ENCODE measurements at places on chromosomes 16 and 17. TPM values are rescaled to one million over a fixed set of nuclear protein-coding genes. Genes with fewer than 3 reads are reported as not detected.

DNA sequence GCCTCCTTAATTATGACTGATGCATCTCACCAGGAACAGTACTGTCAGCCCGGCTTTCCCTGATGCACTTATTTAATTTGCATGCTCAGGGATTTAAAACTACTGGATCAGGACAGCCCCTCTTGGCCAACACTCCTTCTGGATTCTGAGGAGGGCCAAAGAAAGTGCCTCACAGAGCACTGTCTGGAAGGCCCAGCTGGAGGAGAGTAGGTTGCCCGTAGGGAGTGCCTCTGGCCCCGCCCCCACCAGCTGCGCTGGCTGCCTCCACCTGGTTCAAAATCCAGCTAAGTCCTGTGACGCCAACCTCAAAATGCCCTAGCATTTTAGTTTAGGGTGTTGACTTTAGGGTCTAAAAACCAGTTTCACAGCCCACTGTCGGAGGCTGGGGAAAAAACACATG lies 49.4 kb upstream of the SREBF1 start:
- DNase-seq: no peak

DNA sequence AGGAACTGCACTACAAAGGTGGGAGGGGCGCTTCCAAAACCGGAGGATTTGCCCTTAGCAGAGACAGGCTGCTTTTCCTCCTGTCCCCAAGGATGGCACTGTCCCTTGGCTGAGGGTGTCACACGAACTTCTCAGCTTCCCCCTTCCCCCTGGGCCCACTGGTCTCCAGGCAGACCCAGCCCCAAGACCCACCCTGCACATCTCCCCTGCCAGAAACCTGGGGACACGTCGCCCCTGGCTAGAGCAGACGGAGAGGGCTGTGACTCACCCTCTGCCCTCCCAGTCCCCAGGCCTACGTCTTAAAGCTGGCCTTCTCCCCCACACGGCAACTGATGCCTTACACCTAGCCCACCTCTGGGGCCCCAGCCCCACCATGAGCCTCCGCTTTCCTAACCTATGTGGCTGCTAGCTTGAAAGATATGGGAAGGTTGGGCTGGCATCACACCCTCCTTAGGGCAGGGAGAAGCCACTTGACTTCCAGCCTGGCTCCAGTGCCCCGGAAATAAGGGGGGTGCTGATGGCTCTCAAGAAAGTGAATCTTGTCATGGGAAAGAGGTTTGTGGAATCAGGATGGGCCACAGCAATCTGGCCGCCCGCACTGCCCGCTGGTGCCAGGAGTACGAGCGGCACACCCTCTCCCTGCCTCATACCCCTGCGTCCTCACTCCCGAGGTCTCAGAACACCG lies 4.6 kb downstream of the ZNF319 start:
- DNase-seq: no peak

GRCh38 chr17:40602445-40603443 lies 37.5 kb upstream of the CCR7 start:
- DNase-seq: no peak

Gene ASGR1
- 16.4 TPM for total RNA-seq

Gene CD300LB
- total RNA-seq: not detected

DNA sequence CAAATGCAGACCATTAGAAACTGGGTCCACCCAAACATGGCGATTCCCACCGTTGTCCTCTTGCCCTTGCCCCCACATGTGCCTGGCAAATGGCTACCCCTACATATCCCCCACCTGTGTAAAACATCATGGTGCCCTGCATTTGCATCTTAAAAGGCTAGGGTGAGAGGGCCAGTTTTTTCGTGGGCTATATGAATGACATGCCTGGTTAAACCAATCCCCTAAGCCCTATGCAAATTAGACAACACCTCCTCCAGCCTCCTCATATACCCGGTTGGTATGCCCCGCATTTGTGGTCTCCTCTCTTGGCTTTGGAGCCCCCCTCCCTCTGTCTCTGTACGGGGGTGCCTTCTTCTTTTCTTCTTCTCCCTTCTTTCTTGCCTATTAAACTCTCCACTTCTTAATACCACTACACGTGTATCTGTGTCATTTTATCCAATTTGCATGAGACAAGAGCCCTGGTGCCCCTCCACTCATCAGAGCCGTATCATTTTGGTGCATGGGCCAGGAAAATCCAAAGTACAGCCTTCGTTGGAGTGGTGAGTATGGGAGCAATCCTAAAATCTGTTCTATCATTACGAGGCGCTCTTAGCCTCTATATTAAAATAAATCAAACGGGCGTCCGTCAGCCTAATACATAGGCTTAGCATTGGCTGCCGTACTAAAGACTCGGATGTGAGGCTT lies 30.1 kb downstream of the QPRT start:
- no peak for DNase-seq

GRCh38 chr16:27408012-27408601 lies 6.1 kb downstream of the IL21R start:
- no peak for DNase-seq

DNA sequence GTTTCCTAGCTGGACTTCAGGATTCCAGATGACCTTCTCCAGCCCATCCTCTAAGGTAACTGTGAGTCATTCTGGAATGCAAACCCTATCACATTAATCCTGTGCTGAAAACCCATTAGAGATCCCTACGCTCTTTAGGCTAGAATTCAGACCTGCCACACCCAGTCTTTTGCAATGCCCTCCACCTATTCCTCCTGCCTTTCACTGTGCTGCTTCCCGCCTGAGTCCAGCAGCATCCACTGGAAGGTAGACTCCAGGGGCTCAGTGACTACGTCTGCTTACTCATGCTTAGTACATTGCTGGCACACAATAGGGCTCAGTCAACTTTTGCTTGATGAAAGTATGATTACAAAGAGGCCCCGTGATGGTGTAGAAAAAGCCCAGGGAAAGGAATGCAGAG lies 121.1 kb downstream of the SPACA3 start:
- no peak for DNase-seq

DNA sequence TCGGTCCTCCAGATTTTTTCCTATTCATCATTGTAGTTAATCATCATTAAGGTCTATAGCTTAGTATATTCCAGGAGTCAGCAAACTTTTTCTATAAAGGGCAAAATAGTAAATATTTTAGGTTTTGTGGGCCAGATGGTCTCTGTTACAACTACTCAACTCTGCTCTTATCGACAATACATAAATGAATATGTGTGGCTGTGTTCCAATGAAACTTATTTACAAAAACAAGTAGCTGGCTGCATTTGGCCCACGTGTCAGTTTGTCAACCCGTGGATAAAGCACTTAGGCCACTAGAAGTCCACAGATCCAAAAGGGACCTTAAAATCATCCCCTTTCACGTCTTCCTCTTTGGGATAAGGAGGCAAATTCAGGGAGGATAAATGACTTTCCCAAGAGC lies 5.4 kb upstream of the HNF1B start:
- DNase-seq: no peak

DNA sequence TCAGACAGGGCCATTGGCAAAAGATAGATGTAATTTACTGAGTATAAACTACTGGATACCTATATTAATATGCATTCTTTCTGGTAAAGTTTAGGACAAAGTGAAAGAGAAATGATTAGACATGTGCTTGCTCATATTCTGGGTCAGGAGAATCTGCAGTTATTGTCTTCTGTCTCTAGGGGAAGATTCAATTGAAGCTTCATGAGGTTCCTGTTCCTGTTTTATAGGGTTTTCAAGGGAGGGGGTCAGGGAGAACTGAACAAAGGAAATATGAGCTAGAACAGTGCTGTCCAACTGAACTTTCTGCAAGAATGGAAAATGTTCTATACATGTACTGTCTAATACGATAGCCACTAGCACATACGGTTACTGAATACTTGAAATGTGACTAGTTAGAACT lies 59.3 kb upstream of the CORO6 start:
- no peak for DNase-seq

DNA sequence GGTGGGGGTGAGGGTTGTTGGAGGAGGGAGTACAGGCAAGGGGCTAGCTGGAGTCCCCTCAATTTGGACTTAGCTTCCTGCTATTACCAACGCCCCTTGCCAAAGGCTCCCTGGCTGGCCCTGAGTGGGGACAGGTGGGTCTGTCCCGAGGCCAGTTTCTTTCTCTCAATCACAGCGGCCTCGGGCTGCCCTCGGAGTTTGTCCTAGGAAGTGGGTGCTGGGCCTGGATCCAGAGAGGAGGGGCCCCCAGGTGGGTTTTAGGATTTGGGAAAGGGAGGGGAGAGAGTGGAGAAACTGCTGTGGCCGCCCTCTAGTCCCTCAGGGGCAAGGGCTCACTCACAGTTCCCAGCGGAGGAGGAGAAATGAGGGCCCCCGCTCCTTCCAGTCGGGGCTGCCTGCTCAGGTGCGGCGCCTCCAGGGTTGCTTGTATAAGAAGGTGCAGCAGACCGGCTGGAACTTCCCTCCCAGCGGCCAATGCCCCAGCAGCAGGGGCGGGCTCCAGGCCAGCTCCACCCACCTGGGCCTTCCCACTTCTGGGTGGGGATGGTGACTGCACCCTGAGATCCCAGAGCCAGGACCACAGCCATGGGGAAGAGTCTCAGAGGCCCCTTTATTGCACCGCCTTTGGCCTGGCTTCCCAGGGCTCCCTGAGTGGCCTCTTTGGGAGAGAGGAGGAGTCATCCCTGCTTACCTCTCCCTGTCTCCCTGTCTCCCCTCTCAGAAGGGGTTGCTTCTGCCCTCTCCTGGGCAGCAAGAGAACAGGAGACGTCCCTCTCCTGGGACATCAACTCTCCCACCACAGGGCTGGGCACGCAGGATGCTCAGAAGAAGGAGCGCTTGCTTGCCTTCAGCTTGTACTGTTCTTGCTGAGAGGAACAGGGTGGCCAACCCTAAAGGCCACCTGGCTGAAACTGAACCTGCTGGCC lies 112.0 kb upstream of the SMURF2 start:
- DNase-seq: no peak

DNA sequence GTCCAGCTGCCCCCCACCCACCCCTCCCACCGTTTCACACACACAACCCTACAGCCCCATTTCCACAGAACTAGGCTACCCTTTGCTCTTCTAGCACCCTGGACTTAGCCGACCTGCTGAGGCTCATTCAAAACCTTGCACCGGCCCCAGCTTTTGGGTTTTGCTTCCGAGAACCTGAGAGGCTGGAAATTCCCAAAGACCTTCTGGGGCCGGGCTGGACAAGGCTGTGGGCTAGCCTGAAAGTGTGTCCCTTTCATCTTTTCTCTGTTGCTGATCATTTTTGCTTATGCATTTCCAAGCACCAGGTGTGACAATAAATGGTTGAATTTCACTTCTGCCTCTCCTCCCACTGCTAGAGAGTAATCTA lies 139.0 kb downstream of the DNAH9 start:
- DNase-seq: no peak

Gene SRCIN1
- total RNA-seq: 0.07 TPM

- no peak for DNase-seq
Measured at GRCh38 chr17:75342996-75343395, 53.8 kb upstream of the SLC25A19 start.

Gene ATXN1L
- 17.0 TPM for total RNA-seq

Gene KCNH4
- not detected for total RNA-seq

Gene GPR179
- total RNA-seq: not detected

- DNase-seq: no peak
Measured at GRCh38 chr16:2180962-2181923, 15.2 kb downstream of the CASKIN1 start.

- no peak for DNase-seq
Measured at GRCh38 chr17:79192503-79193351, 118.1 kb downstream of the ENGASE start.

Gene ADAP2
- 0.11 TPM for total RNA-seq

Gene KRT33A
- total RNA-seq: not detected

GRCh38 chr16:64991001-64991400 lies 130.9 kb downstream of the CDH11 start:
- DNase-seq: no peak

Gene TMEM95
- total RNA-seq: not detected

- DNase-seq: no peak
Measured at GRCh38 chr16:9219813-9220212, 128.4 kb downstream of the HAPSTR1 start.

DNA sequence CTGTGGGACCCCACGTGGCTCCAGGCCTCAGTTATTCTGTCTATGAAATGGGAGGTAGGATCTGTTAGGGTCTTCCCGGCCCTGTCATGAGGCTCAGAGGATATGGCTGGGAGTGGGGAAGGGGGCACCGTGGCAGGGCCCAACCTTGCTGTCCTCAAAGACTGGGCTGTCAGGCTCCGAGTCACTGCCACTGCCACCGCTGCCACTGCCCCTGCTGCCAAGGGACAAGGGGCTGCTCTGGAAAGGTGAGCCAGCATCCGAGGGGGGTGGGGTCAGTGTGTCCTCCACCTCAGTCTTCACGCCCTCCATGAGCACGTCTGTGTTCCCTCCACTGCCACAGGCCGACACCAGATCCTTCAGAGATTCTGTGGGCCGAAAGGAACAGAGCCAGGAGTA lies 19.2 kb downstream of the SREBF1 start:
- no peak for DNase-seq

Gene CACNA1G
- 0.04 TPM for total RNA-seq

- no peak for DNase-seq
Measured at GRCh38 chr16:25635454-25635853, 56.3 kb upstream of the HS3ST4 start.

DNA sequence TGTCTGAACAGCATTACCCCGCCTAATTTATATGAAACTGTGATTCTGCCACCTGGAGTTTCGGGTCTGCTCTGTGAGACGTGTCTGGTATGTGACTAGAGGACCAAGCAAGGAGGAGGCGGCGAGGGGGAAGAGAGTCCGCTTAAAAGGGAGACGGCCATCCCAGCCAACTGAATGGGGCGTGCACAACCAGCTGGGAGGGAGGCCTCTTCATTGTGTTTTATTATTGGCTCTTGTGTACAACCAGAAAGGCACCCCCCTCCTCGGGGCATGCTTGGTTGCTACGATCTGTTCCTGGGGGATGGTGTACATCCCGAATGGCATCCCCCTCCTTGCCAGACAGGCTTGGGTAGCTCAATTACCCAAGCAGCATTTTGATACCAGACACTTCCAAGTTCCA lies 384.5 kb upstream of the SALL1 start:
- no peak for DNase-seq

- no peak for DNase-seq
Measured at GRCh38 chr16:84226026-84226425, 13.8 kb downstream of the KCNG4 start.

DNA sequence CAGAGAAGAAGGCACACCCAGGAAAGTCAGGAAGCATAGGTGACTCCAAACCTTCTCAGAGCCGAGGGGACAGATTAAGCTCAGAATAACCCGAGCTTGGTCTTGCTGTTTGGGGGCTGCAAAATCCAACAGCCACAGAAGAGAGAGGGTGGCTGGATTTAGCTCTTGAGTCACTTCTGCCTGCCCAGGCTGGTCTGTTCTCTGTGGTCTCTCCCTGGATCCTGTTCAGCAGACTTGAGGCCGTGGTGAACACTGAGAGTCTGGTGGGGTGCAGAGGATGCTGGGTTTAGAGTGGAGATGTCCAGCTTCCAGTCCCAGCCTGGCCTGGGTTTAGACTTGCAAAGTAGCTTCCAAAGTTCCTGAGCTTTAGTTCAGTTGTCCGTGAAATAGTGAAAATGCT lies 8.8 kb downstream of the SLC26A11 start:
- no peak for DNase-seq

GRCh38 chr17:40159456-40159855 lies 17.8 kb upstream of the RAPGEFL1 start:
- no peak for DNase-seq
